NCI-H2081 (cell line): ENCODE measurements at places on chromosomes 3 and 15.

GRCh38 chr15:72237029-72237852 lies 6.3 kb upstream of the PKM start:
- no peak for DNase-seq

GRCh38 chr15:54979964-54980363 lies 216.8 kb downstream of the RSL24D1 start:
- no peak for DNase-seq

DNA sequence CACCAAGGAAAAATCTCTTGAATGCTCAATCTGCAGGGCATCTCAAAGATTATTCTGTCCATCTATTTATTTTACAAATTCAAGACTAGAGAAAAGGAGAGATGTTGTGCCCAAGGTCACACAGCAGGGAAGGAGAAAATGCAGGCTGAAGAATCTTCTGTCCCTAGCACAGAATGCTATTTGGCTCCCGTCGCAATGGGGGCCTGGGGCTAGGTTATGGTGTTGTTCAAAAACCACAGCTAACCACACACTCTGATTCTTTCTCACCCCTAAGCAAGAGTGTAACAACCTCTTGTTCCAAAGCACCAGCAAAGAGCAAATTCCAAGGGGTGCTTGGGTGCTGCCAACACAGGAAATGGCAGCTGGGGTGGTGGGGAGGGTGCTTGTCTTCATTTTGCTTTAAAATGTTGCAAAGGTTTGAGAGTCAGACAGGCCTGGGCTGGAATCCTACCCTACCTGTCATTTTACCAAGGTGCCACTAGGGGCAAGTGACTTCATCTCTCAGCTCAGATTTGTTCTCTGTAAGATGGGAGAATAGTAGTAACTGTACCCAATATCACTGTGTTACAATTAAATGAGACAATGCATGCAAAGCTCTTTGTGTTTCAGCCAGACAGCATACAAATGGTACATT lies 112.5 kb downstream of the ADAMTS9 start:
- no peak for DNase-seq

DNA sequence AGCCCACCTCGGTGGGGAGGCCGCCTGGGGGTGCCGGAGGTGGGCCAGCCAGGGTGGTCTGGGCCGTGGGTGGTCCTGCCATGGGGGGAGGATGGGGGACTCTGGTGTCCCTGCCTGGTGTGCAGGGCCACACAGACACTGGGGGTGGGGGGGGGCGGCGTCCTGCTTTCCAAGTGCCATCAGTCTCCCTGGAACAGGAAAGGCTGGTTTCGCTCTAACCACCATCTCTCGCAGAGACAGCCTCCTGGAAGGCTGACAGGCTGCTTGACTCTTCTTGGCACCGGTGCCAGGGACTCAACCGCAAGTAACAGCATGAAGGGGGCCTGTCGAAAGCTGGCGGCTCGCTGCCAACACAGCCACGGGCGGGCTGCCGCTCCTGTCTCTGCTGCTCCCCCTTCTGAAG lies 40.3 kb downstream of the RGMA start:
- no peak for DNase-seq

GRCh38 chr3:97793420-97794019 lies 28.3 kb upstream of the CRYBG3 start:
- DNase-seq, result peak; percentile 69

DNA sequence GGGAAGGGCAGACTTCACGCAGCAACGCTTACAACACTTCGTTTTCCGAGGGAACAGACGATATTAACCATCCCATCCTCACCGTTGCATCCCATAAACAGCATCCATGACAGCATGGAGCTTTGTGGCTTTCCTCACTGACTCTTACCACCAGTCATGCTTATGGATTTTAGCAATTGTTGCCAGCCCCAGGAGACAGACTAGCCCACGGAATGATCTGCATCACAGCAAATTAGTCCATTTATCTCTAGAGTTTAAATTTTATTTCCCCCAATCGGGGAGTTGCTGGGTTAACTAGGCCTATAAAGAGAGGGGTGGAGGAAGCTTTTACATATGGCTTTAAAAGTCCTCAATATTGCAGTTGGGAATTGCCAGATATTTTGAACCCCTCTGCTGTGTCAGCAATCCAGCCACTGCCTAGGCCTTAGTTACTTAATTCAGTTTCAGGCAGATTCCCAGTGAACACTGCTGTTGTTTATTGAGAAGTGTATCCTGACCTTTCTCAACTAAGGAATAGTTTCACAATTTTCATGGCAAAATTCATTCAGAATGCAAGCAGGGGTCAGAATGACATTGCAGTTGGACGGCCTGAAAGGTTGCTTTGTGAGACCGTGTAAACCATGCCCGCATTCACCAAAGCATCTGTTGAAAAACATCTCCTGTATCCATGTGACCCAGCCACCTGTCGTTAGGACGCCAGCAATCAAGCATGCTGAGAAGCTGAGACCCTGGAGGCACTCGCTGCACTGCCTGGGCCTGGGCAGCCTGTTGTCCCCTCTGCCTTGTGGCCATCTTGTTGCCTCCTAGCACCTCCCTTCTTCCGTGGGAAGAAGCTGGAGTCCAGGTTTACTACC lies 397.4 kb upstream of the TPM1 start:
- no peak for DNase-seq

GRCh38 chr15:100694381-100695021 lies 92.1 kb downstream of the ASB7 start:
- DNase-seq, result no peak

- no peak for DNase-seq
Observed at GRCh38 chr15:89157918-89158564, 63.3 kb downstream of the RLBP1 start.

GRCh38 chr3:159711560-159712333 lies 276.9 kb upstream of the IL12A start:
- no peak for DNase-seq

GRCh38 chr3:143608966-143609365 lies 239.3 kb downstream of the SLC9A9 start:
- no peak for DNase-seq

DNA sequence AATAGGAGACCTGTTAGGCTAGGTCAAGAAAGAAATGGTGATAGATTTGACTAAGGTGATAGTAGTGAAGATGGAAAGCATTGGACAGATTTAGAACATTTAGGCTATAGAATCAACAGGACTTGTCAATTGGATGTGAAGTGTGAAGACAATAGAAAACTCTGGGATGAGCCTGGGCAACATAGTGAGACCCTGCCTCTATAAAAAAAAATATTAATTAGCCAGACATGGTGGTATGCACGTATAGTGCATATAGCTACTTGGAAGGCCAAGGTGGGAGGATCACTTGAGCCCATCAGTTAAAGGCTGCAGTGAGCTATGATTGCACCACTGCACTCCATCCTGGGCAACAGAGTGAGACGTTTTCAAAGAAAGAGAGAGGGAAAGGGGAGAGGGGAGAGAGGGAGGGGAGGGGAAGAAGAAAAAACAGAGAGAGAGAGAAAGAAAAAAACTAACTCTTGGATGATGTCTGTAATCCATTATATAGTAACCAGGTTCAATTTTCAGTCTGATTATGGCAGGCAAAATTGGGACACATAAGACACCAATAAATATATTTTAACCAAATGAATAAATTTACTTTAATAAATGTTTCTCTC lies 9.6 kb downstream of the SENP8 start:
- DNase-seq, result no peak

DNA sequence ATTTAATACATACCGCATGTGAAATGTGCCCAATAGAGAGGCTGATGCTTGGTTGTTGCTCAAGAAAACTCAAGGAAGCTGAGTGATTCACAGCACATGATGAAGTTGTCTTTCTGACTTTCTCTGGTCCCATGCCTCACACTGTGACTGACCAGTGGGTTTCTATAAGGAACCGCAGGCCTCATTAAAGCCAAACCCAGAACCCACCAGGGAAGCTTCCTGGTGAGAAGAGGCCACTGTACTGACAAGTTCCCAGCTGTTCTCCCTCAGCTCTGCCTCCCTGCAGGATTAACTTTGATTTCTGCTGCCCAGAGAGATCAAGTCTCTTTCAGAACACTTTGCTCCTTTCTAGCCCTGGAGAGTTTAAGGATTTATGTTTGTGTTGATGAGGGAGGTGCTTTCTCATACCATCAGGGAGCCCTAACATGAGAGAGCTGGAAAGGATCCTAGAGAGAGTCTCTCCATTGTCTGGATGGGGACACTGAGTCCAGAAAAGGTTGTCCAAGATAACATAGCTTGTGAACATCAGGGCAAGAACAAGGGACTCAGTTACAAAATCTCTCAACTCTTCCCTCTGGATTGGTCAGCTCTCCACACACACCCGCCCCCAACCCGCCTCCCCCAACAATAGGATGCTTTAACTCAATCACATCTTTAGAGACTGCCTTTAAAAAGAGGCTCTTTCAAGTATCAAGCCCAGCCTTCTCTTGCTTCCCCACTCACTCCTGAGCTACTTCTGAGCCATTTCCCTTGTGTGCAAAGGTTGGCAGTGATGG lies 303.2 kb upstream of the TLE3 start:
- no peak for DNase-seq

DNA sequence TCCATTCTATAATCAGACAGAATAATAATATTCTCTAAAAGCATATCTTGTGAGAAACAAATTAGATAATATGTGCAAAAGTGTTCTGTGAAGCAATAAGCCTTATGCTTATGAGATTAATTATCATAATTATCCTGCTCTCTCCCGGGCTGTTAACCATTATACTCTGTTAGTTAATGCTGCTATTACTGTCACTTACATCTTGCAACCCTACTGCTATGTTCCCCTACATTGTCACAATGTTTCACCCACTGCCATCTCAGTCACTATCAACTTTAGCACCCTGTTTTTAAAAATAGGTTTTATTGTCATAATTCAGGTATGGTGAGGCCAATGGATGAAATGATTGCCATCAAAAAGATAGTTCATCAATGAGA lies 15.2 kb upstream of the KLHL24 start:
- no peak for DNase-seq

DNA sequence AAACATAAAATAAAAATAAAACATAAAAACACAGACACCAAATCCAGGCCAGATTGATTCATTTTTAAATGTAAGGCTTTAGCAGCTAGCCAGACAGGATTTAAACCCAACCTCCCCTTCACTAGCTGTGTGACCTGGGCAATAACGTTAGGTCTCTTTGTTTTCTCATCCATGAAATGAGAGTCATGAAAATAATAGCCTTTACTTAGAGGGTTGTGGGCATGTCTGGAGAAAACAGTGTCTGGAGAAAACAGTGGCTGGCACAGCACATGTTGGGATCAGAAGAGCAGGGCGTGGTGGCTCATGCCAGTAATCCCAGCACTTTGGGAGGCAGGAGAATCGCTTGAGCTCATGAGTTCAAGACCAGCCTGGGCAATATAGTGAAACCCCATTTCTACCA lies 1.9 kb upstream of the DPPA4 start:
- no peak for DNase-seq

DNA sequence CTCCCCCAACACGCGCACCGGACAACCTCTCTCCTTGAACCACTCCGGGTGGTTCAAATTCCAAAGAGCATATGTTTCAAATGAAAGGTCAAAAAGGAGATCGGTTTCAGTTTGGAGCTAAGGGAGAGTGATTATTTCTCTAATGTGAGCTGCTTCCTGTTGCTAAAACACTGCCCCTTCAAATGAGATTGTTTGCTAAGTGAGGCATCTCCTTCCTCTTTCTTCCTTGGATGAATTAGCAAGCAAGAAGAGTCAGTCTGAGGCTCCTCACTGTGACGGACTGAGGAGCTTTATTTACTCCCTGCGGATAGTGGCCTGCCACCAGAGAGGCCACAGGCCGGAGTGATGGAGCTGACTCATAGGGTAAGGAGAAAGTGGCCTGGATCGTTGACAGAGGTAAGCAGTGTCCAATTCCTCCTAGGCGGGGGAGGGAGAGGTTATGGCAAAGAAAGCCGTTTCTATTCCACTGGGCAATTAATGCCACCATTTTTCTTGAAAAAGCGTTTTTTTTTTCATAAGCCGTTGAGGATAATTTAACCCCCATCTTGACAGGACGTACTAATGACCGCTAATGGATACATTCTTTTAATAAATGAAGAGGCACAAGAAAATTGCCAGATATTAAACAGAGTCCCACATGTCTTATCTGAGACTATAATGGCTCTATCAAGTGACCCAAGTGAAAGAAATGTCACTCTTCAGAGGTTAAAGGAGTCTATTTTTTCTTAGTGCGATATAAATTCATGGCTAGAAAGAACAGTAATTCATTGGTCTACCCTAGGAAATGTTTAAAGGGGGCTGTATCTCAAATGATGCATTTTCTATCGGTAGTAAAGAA lies 167.0 kb upstream of the ANKRD28 start:
- no peak for DNase-seq

DNA sequence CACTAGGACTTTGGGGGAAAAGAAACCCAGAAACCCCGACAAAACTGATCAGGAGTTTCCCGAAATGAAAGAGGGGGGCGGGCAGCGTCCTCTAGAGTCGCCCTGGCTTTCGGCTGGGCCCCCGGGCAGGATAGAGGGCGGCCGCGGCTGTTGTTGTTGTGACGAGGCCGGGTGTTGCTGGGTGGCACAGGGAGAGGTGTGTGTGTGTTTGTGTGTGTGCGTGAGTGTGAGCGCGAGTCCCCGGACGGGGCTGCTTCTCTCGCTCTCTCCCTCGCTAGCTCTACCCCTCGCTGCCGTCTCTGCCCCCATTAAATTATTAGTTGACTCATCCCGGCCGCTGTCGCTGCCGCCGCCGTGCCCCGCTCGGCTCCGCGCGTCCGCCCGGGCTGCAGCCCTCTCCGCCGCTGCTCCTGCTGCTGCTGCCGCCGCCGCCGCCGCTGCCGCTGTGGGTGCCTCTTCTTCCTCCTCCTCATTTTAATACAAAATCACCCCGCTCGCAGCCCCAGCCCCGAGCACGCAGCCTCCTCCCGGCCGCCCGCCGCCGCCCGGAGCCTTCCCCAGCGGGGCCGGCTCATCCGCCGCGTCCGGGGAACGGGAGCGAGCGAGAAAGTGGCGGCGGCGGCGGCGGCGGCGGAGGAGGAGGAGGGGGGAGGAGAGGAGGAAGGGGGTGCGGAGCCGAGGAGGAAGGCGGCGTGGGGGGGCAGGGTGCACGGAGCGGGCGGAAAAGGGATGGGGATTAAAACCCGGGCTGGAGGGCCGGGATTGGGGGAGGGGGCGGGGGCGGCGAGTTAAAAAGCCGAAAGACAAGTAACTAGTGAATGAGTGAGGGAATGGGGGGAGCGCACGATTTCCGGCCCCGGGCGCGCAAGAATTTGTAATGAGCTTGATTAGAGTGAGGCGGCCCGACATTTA lies at the start of gene SATB1:
SATB1 (minus strand) TSS at position 611 of the 912 bp plus-strand sequence. CDS start 4,372 bp downstream, outside the sequence.
- DNase-seq, result peak; percentile 36

DNA sequence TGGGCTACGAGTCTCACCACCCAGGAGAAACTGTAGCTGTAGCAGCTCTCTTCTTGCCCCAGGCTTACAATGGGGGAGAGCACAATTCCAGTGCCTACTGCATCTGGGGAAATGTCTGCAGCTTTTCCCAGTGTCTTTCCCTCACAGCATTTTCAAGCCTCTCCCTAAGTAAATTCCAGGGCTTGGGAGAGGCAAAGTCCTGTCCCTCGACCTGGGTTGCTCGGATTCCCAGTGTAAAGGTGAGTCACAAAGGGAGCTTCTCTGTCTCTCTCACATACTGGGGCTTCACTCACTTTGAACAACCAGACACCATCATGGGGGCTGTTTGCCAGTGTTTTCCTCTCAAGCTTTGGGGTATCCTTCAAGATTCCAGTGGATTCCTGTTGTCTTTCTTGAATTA lies 689.4 kb upstream of the NAALADL2 start:
- DNase-seq, result no peak
